B cell (primary cell): ENCODE measurements at places on chromosomes 12 and 14. TPM values are rescaled to one million over a fixed set of nuclear protein-coding genes. Genes with fewer than 3 reads are reported as not detected.

MORN3 gene
- total RNA-seq = 1.3 and 2.0 TPM in 2 replicates

DDN gene
- 0.10 and 0.15 TPM in 2 replicates for total RNA-seq

VDR gene
- total RNA-seq = 0.37 and 0.53 TPM in 2 replicates

RTL1 gene
- total RNA-seq = not detected in 2 replicates

TMEM30B gene
- 0.20 and 0.44 TPM in 2 replicates for total RNA-seq

ENDOU gene
- total RNA-seq = not detected in 2 replicates
